Posterior cingulate gyrus (tissue), 11 donors: ENCODE measurements at places on chromosomes 4 and X.

DNA sequence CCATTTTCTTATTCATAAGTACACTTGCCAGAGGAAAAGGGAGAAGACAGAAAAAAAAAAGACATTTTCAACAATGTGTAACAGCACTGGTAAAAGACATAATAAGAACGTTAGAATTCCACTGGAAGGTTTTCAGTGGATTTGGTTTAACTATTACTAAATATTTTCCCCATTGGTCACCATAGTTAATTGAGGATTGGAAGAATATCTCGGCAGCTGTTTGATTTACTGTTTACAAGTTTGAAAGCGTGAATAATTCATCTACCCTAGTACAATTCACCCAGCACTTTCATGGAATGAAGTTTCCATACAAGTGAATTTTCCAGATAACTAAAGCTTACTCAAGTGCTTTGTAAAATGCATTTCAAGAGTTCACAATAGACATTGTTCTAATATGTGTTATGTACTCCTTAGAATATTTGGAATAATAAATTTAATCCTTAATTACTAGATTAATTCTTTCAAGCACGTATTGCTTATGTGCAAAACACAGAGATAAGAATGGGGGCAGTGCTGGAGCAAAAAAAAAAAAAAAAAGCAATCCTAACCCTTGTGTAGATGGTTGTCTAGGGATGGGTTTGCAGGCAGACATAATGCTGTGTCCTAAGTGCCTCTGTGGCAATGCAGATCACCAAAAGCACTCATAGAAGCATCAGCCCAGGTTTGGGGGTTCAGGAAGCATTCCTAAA is 57.1 kb downstream of the ENPEP start:
- DNase-seq: no peak

- no peak for DNase-seq
Observed at GRCh38 chr4:77471821-77472495, 133.7 kb upstream of the CXCL13 start.

GRCh38 chr4:25938787-25939186 is 24.8 kb downstream of the SMIM20 start:
- DNase-seq: no peak

DNA sequence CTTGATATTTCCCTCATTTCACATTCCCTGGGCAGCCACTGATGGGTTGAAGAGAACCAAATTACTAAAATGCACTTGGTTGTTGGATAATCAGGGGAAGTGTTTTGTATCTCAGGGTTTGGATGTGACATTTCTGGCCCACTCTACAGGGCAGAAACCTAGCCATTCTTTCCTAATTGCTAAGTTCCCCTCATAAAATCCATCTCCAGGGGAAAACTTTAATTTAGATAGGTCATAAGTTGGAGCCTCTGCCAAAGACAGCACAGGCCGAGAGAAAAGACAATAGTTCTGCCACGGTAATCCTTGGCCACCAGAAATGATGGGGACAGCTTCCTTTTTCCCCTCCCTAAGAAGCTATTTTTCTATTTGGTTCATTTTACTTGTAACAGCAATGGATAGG is 192.7 kb upstream of the C1QTNF7 start:
- no peak for DNase-seq

GRCh38 chr4:90584051-90584450 is 456.9 kb downstream of the CCSER1 start:
- DNase-seq: no peak
